Amniotic epithelial cell (primary cell): ENCODE measurements at places on chromosomes 2 and 18.

DNA sequence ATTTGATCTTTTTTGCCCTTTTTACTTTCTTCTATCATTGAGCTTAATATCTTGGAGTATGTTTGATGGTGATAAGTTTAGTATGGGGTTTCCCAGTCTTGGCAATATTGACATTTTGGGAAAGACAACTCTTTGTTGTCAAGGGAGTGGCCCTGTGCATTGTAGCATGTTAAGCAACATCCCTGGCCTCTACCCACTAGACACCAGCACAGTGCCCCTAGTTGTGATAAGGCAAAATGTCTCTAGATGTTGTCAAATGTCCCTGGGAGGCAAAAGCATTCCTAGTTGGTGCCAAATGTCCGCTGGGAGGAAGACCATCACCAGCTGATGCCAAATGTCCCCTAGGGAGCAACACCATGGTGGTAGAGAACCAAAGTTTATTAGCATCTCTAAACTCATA, 28.2 kb downstream of the GULP1 start:
- DNase-seq = no peak

DNA sequence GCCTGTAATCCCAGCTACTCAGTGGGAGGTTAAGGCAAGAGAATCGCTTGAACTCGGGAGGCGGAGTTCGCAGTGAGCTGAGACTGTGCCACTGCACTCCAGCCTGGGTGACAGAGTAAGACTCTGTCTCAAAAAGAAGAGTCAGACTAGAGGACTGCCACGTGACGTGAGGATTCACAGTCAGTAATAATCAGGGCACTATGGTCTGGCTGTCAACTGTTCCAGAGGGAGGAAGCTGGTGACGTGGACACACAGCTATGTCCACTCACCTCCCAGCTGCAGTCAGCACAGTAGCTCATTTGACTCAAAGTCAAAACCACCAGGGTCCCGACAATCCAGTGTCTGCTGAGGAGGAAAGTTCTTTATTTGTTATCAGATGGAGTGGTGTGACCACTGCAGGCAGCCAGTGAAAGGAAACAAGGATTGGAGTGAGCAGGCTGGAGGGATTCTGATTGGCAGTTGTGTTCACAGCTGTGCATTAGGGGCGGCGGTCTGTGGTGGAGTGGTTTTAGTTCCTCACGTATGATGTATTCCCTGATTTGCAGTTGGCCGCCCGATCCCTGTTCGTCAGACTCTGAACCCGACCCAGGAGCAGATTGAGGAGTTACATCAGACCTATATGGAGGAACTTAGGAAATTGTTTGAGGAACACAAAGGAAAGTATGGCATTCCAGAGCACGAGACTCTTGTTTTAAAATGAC, 37.9 kb downstream of the MOGAT1 start:
- peak; percentile 99 for DNase-seq

DNA sequence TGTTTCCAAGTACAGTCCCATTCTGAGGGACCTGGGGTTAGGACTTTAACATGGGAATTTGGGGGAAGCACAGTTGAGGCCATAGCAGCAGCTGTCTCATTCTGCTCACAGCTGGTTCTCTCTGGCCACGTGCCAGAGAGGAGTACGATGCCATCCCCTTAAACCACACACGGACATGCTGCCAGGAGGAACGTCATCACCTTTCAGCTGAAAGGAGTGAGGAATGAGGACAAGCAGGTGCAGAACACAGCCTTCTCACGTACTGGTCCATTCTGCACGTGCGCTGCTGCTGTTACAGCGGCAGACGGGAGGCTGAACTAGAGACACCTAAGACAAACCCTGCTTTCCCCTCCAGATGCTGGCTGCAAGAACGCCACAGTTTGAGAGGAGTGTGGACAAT, 33.5 kb downstream of the ODC1 start:
- DNase-seq = no peak

- no peak for DNase-seq
Measured at GRCh38 chr2:154189953-154190352, 318.2 kb downstream of the GALNT13 start.

DNA sequence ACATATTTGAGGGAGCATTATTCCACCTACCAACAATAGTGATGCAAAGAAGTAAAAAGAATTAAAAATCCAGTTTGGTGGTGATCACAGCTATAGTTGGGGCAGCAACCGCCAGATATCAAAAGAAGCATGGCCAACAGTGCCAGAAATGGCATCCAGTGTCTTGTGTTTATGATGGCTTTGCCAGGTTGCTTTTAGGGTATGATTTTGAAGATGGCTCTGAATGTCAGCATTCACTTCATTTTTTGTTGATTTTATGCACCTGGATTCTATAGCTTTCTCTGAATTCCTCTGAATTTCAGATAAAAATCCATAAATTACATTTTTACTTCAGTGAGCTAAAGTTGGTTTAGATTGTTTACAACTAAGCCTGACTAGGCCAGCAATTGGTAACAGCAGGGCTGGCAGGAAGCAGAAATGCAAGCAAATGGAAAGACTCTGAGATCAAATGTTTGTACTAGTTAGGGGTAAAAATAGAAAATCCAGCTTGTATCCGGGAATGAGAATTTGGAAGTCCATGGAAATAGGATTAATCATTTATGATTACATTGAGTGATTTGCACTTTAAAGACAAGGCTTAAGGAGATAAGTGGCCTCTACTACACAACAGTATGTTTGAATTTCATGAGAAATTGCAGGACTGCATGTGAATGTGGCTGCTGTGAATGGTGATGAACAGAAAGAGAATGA, 40.4 kb downstream of the COL3A1 start:
- peak; percentile 73 for DNase-seq

GRCh38 chr2:62186156-62186905, 9.6 kb upstream of the B3GNT2 start:
- DNase-seq = no peak

- no peak for DNase-seq
Measured at GRCh38 chr2:231036131-231036530, 1.2 kb upstream of the C2orf72 start.

DNA sequence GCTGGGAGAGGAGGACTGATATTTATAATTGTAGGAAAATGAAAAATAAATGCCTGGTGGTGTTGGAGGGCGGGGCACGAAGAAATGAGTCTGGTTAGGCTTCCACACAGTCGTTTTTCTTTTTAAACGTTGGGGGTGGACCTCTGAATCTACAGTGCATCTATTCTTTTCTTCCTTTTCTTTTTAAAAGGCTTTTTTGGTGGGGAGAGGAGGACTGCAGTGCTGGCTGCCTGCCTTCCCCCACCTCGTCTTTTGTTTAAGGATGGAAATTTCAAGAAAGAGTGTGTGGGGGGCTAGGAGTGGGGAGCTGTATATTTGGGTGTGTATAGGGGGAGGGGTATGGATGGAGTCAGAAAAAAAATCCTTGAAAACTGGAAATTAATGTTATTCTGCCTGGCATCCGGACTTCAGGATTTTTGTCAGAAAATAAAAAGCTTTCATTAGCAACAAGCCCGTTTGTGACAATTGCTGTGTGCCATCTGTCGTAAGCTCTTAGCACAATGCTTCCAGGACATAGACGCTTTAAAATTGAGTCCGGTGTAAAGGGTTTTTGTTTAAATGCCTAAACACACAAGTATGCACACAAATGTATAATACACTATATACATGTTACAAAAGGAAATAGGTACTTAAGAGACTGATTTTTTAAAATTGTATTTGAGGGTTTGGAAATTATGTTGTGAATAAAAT, 1.1 kb downstream of the MAP2 start:
- no peak for DNase-seq

- DNase-seq = no peak
Measured at GRCh38 chr2:222214885-222215284, 83.9 kb downstream of the PAX3 start.

- no peak for DNase-seq
Measured at GRCh38 chr2:209907746-209908145, 94.7 kb upstream of the RPE start.

GRCh38 chr2:237459741-237460174, 27.3 kb upstream of the MLPH start:
- peak; percentile 63 for DNase-seq

- DNase-seq = no peak
Measured at GRCh38 chr18:33538418-33539042, 39.5 kb upstream of the ASXL3 start.

GRCh38 chr2:120858361-120859106, 122.9 kb downstream of the GLI2 start:
- DNase-seq = no peak

GRCh38 chr2:54483426-54483825, 27.3 kb downstream of the SPTBN1 start:
- DNase-seq = peak; percentile 41

GRCh38 chr2:197904446-197904845, 100.1 kb downstream of the PLCL1 start:
- no peak for DNase-seq

DNA sequence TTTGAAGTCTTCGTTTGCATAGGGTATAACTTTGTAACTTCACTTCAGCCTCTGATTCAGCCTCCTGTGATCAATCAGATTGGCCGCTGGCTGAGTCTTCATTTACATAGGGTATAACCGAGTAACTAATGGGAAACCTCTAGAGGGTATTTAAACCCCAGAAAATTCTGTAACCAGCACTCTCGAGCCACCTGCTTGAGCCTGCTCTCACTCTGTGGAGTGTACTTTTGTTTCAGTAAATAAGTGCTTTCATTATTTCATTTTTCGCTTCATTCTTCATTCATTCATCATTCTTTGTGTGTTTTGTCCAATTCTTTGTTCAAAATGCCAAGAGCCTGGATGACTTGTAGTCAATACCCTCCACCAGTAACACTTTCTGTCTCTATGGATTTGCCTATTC, 56.4 kb downstream of the CCDC85A start:
- no peak for DNase-seq

DNA sequence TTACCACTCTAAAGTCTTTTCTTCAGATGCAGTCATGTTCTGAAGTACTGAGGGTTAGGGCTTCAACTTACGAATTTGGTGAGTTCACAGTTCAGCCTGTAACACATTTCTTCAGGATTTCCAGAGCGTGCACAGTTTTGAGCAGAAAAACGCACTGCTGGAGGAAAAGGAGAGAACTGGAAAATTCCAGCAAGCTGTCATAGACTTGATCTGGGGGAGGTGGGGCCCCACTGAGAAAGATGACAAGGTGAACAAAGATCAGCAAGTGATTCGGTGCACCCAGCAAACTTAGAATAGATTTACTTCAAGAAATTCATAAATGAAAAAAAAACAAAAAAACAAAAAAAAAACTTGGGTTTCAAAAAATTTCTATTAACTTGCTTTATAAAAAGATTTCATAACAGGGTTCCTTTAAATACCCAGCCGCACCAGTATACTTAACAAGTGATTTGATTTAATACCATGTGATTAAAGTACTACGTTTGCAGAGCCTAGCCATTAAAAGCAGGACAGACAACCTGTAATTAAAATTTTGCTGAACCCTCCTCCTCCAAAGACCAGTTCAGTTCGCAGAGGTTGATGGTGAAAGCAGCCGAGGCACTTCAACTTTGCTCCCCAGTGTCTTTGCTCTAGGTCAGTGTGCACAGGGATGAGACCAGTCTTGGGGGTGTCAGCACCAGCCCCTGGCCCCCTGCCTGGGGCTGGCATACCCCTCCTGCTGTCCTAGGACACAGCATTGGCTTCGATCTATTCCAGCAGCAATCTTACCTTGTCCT, 30.5 kb downstream of the CTIF start:
- DNase-seq = no peak

DNA sequence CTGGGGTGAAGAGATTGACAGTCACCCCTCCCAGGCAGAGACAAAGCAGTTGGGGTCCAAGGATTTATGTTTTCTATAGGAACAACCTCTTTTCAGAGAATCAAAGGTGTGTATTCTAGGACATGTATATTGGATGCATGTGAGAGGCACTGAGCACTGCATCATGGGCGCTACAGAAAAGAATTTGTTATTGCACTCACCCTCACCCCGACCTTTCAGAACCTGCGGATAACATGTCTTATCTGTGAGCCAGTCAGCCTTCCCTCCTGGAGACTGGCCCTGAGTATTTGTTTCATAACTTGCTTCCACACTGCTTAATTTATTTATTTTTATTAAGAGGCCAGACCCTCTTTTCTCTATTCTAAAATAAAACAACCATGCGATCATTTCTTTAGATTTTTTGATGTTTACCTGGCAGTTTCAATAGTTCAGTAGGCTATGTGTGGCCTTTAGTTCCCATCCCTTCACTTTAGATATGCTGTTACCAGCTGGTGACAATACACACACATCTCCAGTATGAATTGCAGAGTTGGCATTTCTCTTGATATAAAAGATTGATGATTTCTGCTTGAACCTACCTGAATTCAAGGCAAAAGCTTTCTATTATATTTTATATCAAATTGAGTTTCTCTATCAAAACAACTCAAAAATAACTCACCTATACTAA, 29.8 kb downstream of the FABP1 start:
- DNase-seq = no peak

GRCh38 chr2:1591978-1592907, 152.1 kb downstream of the PXDN start:
- DNase-seq = peak; percentile 90

DNA sequence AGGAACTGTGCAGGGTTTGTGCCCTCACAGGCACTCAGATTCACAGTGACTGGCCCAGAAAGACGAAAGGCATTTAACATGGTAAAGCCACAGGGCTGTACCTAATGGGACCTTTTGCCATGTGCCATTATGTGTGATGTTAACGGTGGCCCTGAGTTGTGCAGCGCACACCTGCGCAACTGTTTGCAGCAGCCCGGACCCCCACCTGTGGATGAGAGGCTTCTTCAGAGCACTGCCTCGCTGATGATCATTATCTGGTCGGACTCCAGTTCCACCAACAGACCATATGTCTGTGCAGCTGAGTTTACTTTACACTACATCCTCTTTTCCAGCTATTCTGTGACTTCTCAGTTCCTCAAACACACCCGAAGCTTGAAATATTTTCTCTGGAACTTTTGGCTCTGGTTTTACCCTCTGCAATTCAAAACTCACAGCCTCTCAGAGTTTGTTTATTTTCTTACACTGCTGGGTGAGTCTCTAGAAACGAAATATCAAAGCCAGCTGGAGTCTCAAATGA, 35.6 kb upstream of the UBE2F start:
- DNase-seq = no peak

- no peak for DNase-seq
Measured at GRCh38 chr2:112805542-112805941, 21.2 kb upstream of the IL1A start.

DNA sequence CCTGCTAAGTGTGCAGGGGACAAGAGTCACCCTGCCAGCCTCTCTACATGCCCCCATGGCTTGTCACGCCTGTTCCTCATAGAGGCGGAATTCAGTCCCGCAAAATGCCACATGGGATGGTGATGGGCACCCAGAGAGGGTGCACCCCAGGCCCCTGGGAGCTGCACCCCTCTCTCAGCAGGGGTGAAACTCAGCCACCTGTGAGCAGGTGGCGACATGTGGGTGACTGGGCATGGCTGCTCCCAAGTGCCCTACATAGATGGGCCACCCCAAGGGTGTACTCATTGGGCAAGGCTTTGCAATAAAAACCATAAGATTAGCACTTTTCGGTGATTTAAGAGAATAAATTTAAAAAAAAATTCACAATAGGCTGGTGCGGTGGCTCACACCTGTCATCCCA, 6.3 kb downstream of the HS6ST1 start:
- no peak for DNase-seq

GRCh38 chr2:98009887-98010760, 14.4 kb upstream of the TMEM131 start:
- peak; percentile 37 for DNase-seq

- no peak for DNase-seq
Measured at GRCh38 chr2:70091816-70092215, 4.5 kb downstream of the PCBP1 start.
